Activated CD8-positive, alpha-beta T cell treated with anti-CD3 and anti-CD28 coated beads for 36 hours (primary cell): ENCODE measurements at places on chromosomes 13 and 19. TPM values are rescaled to one million over a fixed set of nuclear protein-coding genes. Genes with fewer than 3 reads are reported as not detected.

Gene PRR20D
- not detected for total RNA-seq

Gene ZNF177
- total RNA-seq = 1.9 TPM

Gene ZNF442
- total RNA-seq = 1.8 TPM

DNA sequence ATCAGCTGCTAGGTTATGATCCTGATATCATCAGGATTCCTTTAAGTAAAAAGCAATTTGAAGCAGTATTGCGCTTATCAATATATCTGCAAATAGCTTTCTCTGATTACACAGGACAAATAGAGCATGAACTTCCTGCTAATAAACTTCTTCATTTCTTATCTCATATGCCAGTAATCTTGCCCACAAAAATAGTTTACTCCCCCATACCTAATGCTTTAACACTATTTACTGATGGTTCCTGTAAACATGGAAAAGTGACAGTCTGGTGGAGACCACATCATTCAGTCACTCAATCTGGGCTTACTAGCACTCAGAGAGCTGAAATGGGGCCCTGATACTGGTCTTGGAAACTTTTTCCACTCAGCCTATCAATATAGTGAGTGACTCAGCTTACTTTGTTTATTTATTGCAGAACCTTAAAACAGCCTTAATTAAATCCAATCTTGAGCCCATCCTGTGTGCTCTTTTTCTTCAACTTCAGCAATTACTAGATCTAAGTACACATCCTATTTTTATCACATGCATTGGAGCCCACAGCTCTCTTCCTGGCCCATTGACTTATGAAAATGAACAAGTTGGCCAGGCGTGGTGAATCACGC lies 1464.3 kb downstream of the UQCRFS1 start:
- DNase-seq = no peak

Gene OR4F17
- not detected for total RNA-seq

DNA sequence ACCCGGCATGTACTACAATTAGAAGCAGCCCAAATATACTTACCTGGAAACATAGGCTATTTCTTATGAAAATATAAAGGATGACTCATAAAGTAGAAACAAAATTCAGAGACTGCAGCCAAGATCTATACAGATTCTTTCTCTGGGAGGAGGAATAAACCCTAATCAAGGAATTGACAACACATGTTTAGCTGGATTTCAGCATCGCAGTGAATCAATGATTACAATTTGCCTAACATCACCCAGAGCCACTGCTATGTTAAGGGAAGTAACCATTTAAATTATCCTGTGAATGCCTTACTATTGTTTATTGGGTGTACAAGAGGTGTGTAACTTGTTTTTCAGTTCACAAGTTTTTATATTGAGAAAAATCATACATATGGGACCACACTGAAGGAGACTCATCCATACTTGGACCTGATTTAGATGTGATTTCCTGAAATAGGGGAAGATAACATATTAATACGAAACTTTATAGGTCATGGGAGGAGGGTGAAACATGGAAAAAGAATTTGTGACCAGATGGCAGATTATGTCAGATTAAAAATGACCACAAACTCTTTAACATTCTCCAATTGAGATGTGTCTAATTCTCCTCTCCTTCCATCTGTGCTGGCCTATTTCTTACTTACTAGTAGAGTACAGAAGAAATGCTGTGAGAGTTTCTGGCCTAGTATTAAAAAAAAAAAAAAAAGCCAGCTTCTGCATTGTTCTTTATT lies 1168.4 kb downstream of the SLITRK1 start:
- DNase-seq = no peak

DNA sequence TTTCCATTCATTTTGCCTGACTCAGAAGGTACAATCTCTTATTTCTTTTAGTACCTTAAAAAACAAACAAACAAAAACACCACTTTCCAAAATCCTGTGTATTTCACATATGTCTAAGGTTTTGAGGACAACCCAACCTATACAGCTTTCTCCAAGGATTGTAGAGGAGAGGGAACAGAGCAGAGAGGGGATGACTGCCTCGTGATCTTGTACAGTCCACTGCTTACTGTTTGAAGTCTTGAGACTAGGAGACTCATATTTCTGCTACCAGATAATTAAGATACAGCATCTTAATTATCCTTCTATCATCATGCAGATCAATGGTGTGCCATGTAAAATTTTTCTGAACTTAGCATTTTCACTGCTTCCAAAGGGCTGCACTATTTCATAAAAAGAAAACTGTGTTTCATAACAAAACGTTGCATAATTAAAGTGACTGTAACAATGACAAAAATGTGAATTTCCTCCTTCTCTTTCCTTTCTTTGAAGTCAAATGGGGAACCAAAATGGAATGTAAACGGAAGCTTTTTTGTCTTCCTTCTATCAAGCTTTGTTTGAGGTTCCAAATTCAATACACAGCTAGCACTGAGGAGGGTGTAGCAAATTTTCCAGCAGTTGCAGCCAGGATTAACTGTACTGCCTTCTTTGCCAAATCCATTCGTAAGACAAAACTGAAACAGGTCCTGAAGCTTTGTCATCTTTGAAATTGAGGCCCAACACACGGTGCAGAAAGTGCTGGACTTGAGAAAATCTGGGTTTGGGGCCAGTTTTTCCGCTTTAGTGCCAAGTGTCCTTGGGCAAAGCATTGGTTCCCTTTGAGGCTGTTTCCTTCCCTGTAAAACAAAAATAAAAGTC lies 34.9 kb upstream of the RCBTB2 start:
- no peak for DNase-seq

Gene SHISA7
- total RNA-seq = not detected

DNA sequence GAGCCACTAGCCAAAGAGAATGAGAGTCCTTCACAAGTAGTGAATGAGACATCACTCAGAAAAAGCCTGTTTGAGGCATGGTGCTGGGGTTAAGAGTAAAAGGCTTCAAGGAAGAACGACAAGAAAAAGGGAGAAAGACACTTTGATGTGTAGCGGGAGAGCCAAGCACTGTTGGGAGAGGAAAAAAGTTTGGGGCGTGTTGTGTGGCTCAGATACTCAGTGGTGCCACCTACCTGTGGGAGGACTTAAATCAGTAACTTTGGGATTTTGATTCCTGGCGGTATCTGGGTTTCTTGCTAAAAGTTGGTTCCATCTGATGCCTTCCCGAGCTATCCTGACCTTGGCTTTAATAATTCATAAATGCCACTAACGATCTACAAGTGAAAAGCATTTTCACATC lies 12.3 kb downstream of the ELSPBP1 start:
- peak; percentile 23 for DNase-seq

Gene IGLON5
- 0.16 TPM for total RNA-seq

- DNase-seq = no peak
These were observed 64.3 kb downstream of the TM9SF2 start for GRCh38 chr13:99565478-99566124.

GRCh38 chr13:107203146-107203847 lies 635.4 kb upstream of the ARGLU1 start:
- DNase-seq = no peak

GRCh38 chr13:86541461-86541860 lies 742.2 kb upstream of the SLITRK6 start:
- no peak for DNase-seq

DNA sequence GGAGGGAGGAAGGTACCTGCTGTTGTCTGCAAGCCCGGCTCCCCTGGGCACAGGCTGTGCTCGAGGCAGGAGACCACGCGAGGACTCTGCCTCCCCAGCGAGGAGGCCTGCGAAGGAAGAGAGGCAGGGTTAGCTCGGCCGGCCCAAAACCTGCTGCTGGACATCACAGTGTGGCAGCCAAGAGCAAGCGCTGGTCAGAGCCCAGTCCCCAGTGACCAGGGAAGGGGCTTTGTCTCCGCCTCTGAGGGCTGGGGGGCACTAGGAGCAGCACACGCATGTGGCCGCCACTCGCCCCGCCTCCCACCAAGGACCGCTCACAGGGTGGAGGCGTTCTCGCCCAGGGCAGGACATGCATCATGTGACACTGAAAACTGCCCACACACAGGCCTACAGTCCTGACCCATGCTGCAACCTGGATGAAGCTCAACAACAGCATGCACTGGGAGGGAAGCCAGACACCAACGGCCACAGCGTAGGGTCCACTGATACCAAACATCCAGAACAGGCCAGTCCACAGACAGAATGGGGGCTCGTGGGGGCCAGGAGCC lies 8.5 kb downstream of the MIER2 start:
- DNase-seq = no peak

DNA sequence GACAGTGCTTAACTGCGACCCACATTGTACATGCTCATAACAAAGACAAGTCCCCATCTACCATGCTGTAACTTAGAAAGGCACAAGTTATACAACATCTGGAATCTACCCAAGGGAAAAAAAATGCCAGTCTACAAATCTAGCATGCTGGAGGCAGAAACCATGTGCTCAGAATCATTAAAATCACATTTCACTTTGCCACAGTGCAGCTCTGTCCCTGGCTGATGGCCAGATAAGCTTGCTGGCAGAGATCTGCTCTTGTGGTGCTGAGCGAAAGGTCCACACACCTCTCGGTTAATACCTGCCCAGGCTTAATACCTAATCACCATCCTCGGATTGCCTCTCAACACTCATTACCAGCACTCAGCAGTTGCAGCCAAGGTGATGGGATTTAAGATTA lies 74.1 kb upstream of the UQCRFS1 start:
- no peak for DNase-seq

DNA sequence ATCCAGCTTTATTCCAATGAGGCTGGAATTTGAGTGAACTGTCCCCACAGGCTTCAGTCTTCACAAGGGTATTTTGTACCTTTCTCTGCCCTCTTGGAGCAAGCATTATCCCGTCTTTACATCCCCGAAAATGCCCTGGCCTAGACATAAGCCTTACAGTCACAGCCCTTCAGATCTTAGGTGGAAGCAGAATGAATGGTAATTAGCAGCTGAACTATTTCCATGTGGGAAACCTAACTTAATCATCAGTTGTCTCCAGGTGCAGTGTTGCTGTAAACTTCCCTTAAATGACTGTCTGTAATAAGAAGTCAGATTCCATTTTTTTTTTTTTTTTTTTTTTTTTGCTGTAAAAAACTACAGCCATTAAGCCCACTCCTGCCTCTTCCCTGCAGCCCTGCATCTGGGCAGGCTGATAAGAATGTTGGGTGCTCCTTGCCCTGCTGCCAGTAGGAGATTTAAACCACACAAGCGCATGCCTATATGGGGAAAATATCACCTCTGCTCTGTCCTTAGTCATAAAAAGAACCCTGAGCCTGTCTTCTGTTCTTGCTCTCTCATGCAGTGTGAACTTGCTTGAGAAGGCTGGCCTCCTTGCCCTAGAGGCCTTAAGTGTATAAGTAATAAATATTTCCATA lies 426.8 kb upstream of the SLITRK5 start:
- no peak for DNase-seq

DNA sequence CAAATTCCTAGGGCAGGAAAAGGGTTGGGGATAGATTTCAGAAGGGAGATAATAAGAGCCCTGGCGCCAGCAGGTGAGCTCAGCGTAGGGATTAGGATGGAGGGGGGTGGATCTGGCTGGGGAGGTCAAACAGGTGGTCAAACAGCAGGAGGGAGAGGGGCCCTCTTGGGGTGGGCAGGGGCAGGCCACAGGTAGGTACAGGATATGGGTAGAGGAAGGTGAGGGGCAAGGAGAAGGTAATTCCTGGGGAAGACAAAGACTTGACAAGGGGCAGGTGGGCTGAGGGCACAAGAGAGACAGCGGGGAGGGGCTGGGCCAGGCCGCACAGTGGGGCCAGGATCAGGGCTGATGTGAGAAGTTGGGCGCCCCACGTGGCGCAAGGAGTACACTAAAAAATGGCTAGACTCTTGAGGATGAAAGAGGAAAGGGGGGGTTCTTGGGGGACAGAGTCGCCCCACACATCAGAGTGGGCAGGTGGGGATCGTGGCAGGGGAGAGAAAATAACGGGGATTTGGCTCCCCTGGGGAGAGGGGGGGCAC lies 713 bp downstream of the KRI1 start:
- DNase-seq = peak; percentile 80

DNA sequence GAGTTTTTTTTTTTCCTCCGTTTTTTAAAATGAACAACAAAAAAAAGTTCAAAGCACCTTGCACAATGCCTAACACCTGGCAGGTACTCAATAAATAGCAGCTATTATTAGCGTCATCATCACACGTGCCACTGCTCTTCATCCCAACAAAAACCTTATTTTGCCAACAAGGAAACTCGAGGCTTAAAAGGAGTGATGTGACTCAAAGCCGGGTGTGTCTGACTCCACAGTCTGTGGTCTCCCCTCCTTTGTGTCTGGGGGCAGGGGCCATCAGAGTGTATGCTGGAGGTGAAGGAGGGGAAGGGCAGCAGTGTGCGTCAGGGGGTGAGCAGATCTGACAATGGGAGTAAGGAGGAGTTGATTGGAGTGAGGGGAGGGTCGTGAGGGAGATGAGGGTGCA lies 34.1 kb upstream of the POU2F2 start:
- no peak for DNase-seq

Gene GPALPP1
- 31.6 TPM for total RNA-seq
